T-helper 9 cell (primary cell): ENCODE measurements at places on chromosomes 7 and 10.

DNA sequence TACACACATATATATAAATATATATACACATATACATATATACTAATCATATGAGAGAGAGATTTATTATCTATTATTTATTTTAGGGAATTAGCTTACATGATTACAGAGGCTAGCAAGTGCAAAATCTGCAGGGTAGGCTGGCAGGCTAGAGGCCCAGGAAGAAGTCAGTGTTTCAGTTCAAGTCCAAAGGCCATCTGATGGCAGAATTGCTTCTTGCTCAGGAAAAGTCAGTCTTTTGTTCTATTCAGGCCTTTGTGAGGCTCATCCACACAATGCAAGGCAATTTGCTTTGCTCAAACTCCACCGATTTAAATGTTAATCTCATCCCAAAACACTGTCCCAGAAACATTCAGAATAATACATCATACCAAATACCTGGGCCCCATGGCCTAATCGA is 2.6 kb upstream of the C10orf120 start:
- DNase-seq: no peak

DNA sequence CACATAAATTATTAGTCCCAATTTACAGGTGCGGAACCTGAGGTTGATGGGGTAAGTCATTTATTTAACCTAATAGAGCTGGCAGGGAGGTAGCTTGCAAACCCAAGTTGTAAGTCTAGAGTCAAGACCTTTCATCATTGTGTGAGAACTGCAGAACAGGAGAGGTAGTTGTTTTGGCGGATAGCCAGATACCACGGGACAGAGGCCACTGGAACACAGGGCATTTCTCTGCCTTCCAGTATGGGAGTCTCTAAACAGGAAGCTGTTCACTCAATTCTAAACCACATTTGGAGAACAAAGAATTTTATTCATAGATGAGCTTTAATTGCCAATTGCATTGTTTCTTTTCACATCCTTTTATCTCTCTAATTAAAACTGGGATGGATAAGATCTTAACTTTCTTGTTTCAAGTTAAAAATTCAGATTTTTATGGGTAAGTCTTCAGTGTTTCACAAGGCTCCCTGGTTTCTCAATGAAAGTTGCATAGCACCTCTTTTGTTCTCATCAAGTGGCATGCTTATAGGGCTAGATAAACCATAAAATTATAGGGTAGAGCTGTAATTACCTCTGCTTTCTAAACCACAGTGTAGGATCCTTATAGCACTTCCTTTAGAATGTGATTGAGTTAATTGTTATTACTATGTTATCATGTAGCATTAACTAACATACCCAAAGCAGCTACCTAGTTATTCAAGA is 489.0 kb downstream of the GATA3 start:
- no peak for DNase-seq

- DNase-seq: no peak
These were observed 1096.9 kb upstream of the POT1 start for GRCh38 chr7:126026421-126027088.

GRCh38 chr7:38312821-38313220 is 39.4 kb upstream of the TARP start:
- no peak for DNase-seq

GRCh38 chr10:75708060-75708459 is 276.6 kb downstream of the LRMDA start:
- DNase-seq: no peak

DNA sequence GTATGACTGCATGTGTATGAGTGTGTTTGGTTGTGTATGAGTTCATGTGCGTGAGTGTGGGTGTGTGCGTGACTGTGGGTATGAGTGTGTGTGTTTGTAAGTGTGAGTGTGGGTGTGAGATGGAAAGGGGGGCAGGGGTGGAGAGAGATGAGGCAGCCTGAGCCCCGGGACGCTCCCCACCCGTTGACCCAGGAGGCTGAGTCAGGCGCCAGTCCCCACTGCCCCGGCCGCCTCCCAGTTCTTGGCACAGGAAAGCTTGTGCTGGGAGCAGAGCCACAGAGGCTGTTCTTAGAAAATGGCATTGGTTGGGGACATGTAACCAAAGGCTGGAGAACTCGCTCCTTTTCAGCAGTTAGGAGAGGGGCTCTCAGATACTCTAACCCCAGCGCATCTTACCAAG is 27.8 kb upstream of the NUB1 start:
- DNase-seq: no peak

DNA sequence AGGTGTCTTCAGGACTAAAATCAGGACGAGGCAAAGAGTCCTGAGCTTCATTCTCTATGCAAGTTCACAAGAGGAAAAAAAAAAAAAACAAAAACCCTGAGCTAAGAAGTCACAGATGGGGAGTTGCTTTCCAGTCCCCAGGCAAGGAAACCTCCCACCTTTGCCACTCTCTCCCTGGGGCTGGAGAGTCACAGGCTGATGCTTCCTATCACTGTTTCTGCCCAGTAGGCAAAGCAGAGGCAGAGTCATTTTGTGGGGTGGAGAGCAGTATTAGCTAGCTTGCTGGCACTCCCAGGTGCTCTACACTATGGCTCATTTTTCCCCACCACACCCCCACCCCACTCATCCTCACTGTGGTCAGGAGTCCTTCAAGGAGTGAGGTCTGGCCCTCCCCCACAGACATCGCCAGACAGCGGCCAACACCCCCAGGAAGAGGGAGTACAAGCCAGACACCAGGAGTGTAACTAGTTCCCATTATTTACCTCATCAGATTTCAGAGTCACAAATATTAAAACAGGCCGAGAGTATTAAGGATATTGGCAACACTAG is 34.6 kb upstream of the UNC5B start:
- no peak for DNase-seq

GRCh38 chr10:17109475-17110207 is 20.0 kb downstream of the CUBN start:
- no peak for DNase-seq

GRCh38 chr7:51292596-51292995 is 24.0 kb downstream of the COBL start:
- DNase-seq: no peak

DNA sequence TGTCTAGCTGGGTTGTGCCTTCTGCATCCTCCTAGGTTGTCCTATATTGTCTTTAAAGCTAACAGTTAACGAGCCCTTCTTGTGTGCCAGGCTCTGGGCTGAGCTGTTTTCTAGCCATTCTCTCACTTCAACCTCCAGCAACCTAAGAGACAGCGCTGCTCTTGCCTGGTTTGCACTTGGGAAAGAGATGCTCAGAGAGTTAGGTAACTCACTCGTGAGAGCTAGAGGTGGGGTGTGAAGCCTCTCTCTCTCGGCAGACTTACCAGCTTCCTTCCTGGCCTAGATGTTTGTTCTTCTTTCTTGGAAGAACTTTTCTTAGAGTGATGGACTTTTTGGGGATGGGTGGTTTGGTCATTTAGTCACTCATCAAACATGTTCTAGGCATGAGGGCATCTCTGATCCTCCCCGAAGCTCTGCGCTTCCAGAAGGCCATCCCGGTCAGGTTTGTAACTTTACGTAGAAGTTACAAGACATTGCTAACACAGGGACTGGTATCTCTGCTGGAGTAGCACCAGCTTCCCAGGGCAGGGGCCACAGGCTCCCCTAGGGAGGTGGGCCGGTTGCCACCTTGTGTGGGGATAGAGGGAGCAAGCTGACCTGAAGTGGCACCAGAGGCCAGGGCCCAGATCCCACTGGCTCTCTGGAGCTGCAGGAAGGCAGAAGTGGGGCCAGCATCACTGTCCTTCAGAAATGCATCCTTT is 14.3 kb downstream of the TSPAN15 start:
- DNase-seq: no peak

GRCh38 chr7:23334482-23335056 is 35.4 kb downstream of the MALSU1 start:
- DNase-seq: no peak

GRCh38 chr7:28362812-28363211 is 49.5 kb upstream of the CREB5 start:
- no peak for DNase-seq

GRCh38 chr10:9868499-9868898 is 1149.2 kb upstream of the CELF2 start:
- no peak for DNase-seq

DNA sequence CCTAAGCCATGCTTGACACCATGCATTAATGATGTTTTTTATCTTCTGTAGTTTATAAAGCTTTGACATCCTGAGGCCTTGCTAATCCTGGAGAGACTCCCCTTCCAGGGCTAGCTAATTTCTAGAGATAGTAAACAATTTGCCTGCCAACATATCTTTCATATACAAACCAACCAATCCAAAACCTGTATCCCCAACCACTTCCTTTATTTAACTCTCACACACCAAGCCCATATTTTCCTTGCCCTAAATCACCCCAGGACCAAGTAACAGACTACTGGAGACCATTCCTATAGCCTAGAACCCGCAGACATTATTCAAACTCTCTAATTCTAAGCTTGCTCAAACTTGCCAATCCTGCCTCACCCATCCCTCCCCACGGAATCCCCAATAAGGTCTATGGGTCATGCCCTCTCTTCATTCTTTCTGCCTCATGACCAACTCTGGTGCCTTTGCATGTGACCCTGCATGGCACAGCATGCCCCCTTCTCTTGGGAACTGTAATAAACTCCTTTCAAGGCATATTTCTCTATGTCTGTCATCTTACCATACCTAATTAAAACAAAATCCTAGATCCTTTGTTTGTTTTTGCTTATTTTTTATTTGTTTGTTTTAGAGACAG is 116.6 kb upstream of the CACUL1 start:
- no peak for DNase-seq

DNA sequence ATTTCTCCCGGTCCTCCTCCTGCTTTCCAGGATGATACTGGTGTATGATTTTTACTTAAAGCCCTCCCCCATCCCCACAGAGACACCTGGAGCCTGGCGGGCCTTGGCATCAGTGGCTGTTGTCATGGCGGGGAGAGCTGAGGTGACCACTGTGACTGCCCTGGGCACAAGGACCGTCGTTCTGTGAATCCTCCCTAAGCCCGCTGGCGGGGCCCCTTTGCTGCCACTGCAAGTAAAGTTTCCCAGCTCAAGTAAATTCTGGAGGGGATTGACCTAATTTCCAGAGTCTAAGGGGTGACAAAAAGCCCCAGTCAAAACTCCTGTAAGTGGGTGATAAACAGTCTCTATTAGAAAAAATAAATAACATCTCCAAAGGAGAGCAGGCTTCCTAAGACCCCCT is 393.2 kb upstream of the PODXL start:
- DNase-seq: no peak

GRCh38 chr7:31171216-31171785 is 119.2 kb downstream of the ADCYAP1R1 start:
- no peak for DNase-seq

DNA sequence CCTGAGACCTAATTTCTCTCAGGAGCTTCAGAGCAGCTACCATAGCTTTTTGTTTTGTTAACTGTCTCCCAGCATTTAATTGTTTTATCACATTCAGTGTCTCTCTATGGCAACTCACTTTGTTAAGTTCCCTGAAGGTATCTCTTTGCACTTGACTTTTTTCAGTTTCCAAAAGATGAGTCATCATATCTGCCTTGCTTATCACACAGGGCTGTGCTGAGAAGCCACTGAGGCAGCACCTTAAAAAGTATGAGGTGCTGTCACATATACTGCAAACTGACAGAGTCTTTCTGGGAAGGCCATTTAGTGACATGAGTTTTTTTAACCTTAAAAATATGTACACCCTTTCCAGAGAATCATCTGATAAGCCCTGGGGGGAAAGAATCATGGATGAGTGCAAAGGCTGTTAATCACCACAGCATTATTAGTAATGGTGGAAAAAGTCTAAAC is 56.8 kb downstream of the PPP1R3C start:
- DNase-seq: no peak

DNA sequence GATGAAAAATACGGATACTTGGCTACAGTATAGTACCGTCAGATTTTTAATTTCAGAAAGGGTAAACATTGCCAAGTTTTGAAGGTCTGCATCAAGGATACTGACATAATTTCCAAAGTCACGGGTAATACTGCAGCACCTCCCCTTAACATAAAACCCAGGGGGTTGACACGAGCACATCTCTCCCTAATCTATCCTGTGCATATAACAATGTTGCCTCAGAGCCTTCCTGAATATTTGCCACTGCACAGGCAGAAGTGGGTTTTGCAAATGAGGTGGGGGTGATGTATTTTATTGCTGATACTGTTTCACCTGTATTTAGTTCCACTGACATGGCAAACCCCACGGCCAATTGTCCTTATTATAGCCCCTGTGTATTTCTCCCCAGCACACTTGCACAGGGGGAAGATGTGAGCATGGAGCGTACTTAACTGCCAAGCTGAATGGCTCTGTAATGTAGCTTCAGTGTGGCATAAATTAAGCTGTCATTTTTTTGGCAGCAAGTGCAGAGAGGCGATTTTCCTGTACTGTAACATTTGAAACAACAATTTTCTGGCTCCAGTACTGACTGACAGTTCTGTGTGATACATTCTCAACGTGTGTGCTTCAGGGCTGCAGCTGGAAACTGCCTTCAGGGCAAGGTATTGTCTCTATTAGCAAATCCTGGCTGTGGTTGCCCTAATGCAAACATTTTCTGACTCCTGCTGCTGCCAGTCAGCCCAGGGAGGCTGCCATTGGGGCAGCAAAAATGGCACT is 299.6 kb upstream of the SP4 start:
- DNase-seq: no peak

DNA sequence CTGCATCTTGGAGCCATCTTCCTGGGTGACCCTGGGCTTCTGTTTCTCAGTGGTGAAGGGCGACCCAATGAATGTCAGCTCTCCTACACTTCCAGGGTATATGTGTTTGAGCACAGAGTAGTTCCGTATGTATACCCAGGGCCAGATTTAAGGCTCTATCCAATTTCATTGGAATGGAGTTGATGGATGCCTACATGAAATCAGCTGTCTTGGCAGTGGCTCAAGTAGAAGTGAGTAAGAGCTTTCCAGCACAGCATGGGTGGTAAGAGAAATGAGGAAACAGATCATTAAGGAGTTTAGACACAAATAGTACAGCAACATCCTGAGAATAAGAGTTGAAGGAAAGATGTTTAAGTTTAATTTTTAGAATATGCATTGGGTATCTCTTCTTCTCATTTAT is 433.0 kb downstream of the PAXIP1 start:
- no peak for DNase-seq

GRCh38 chr10:120580918-120581895 is 124.2 kb downstream of the PLPP4 start:
- DNase-seq: no peak

DNA sequence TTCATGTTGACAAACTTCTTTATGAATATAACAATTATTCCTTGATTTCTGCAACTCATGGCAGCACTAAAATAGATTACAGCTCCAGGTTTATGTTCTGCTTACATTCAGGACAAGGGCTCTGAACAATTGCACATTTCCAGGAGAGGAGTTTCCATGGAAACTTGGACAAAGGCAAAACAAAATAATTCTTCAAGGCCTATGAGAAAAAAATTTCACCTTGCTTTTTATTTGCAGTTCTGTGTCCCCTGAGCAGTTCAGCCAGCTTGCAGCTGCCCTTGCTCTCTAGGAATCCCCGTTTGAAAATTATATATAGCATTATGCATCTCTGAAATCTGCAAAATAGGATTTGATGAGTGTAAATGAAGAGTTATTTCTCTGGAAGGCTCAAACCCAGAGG is 71.7 kb downstream of the ARL4A start:
- DNase-seq: no peak
